ENCODE measurements at places on chromosomes 2 and 18.

- DNase-seq: no peak
Observed at GRCh38 chr2:150208689-150209088, 278.8 kb downstream of the RND3 start.

- no peak for DNase-seq
Observed at GRCh38 chr2:180699657-180700361, 280.6 kb upstream of the UBE2E3 start.

DNA sequence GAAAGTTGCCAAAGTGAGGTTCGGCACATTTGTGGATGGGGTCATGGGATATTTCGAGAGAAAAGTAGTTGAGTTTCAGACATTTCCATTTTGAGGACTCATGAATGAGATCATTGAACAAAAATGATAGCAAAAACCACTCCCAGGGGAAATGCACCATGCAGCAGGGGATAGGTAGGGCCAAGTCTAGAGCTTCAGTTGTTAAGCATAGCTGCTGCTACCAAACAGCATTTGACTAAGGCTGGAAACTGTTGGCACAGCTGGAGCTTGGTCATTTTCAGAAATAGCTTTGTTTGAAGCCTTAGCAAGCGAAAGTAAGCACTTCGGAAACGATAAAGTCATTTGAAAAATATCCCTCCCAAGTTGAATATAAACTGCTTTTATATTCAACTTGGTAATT is 431.8 kb downstream of the SOCS6 start:
- DNase-seq: no peak

- DNase-seq: no peak
Observed at GRCh38 chr2:175006281-175006680, 1.1 kb upstream of the CHN1 start.

- no peak for DNase-seq
Observed at GRCh38 chr2:46666044-46666679, 186.8 kb downstream of the TMEM247 start.

- DNase-seq: no peak
Observed at GRCh38 chr2:138238908-138239307, 262.7 kb upstream of the SPOPL start.

GRCh38 chr2:128292599-128293425 is 25.9 kb downstream of the HS6ST1 start:
- no peak for DNase-seq

DNA sequence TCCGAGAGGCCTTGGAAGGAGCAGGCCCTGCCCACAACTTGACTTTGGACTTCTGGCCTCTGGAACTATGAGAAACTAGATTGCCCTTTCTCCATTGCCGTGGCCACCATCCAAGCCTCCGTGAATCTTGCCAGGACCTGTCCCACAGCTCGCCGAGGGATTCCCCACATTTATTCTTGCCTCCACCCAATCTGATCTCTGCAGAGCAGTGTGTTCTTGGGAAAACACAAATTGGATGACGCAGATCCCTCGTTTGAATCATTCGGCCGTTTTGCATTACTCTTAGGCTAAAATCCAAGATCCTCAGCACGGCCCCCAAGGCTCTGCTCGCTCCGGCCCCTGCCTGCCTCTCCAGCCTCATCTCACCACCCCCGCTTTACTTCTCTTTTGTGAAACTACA is 364.2 kb downstream of the ZNF516 start:
- DNase-seq: no peak

GRCh38 chr2:191113761-191114160 is 37.0 kb downstream of the STAT4 start:
- no peak for DNase-seq

GRCh38 chr18:79107886-79108285 is 38.7 kb downstream of the ATP9B start:
- DNase-seq: no peak

DNA sequence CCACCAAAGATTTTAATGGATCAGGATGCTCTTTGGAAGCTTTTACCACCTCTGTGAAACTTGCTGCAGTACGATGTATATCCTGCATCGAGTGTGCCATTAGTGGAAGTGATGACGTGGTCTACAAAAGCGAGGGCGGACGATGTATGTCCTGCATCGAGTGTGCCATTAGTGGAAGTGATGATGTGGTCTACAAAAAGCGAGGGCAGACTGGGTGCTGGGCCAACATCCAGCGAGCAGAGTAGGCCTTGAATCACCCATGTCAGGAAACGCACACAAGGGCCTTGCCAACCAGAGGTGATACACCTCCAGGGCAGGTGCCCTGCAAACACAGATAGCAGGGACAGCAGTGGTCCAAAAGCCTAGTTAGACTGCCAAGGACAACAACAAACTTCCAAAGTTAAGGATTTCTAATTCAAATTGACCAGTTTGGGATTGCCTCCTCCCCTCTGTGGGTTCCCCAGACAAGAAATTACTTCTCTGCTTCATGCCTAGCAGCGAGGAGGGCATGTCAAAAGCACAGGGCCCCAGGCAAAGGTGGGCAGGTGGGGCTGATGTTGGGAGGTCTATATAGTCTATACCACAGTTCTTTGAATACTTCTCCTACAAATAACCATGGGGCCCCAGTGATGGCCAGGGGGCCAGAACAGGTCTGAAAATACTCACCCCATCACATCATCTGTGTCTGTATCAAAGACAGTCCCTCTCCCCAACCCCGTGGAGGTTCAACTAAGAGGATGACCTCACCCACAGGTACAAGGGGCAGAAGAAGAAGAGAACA is 70.2 kb downstream of the ADD2 start:
- no peak for DNase-seq

GRCh38 chr2:111007757-111008688 is 112.7 kb upstream of the BCL2L11 start:
- DNase-seq: no peak

GRCh38 chr18:9756933-9757470 is 48.9 kb downstream of the RAB31 start:
- no peak for DNase-seq

DNA sequence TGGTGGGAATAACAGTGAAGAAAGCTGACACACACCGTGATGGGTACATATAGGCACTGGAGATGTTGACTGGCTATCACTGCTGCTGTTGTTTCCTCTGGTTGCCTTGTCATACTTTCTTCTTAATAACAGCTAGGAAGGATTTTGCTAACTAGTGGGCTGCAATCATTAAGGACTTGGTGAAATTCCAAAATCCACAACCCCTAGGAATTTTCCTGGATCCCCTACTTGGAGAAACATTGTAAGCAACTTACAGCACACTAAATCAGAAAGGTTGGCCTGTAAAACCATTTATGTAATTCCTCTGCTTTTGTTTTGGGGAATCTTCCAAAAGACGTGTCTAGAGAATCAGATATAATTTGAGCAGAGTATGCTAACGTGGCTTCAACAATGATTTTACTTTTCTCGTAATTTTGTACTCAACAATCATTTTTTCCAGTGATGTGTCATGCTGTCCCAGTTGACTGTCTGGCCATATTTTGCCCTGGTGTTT is 8.0 kb upstream of the COL3A1 start:
- no peak for DNase-seq

- no peak for DNase-seq
Observed at GRCh38 chr18:8742387-8743361, 37.3 kb downstream of the MTCL1 start.

DNA sequence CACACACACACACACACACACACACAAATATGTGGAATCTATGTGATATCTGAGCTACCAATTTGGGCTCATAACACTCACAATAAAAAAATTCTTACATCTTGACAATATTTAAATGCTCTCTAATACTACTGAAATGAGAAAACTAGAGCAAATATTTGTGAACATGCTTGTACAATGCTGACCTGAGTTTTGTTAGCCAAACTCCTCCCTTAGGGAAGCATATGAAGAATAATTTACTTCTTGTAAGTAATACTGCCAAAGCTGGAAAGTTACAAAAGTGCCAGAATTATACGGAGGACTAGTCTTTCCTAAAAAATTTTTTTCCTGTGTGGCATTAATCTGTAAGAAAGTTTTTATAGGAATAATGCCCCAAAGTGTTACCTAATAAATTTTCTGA is 18.5 kb downstream of the MBD2 start:
- no peak for DNase-seq

DNA sequence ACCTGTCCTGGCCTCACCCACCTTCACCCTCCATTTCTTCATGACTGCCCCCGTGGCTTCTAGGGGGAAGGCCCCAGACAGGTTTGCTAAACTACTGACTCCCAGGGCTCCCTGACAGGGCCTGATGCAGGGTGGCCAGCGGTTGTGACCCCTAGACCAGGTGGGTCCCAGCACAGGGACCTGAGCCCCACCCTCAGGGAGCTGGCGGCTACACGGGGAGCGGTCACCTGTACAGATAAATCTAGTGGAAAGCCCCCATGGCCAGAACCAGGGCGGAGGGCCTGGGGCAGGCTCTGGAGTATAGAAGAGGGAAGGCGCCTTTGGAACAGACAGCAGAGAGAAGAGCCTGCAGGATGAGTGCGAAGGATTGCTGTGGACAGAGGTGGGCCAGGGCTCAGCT is 42.5 kb upstream of the PLB1 start:
- DNase-seq: no peak

DNA sequence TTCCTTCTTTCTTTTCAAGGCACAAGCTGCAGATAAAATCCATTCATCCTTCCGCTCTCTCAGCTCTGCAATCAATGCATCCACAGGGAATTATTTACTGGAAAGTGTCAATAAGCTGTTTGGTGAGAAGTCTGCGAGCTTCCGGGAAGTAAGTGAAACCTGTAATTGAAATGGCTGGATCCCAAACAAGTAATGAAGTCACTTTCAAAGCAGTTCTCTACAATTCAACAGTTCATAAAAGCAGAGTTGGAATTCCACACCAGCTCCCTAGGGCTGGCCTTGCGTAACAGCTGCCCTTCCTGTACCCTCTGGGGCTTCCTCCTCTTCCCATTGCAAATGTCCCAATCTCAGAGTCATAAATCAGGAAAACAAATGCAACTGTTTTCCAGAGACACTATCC is 9.6 kb downstream of the SERPINB2 start:
- no peak for DNase-seq

DNA sequence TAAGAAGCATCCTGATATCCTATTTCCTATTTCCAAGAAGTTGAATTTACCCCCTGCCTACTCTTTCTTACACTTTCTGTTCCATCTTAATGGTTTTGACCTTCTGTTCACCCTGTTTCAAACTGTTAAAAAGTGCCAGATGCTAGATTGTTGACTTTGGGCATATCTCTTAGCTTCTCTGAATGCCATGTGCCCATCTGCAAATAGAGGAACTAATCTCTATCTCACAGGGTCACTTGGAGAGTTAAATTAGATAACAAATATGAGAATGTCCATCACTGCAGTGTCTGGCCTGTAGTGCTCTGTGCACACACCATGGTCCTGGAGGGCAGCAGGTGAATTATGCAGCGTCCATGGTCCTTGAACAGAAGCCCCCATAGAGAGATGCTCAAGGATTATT is 83.8 kb downstream of the LRATD1 start:
- no peak for DNase-seq

DNA sequence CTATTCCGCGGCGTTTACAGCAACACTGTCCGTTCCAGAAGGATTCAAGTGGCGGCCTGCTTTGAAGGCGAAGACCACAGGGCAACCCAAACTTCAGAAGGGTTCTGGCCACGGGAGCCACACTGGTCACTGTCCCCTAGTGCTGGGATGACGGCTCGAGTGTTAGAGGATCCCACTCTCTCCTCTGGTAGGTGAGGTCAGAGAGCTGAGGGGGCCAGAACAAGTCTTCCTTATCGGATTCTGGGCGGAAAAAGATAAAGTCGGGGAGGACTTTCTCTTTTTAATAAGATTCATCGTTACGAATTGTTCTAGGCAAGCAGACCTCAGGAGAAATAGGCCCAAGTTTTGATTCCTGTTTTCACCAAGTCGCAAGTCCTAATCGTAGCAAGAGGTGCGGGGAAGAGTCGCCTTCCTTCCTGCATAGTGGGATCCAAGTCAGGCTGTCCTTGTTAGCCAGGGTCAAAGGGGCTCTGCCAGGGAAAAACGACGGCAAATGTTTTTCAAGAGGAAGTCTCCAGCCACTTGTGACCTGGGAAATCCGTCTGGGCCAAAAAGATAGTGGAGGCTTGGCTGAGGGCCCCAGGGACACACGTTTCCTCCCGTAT is 864 bp upstream of the MYL12A start:
- DNase-seq: no peak

DNA sequence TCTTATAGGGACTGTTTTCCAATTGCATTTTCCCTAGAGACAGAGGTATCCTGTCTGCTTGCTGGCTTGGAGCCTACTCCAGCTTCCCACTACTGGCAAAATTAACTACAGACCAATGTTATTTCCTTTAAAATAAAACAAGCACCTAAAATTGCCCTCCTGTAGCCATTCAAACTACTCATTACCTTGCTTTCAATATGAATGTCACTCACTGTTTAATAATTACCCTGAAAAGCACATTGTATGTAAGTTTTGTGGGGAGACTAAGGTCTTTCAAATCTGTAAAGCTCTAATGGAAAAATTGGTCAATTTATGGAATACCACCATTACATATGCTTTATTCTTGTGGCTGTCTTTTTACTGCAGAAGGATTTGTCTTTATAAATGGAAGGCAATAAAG is 87.3 kb downstream of the DOCK10 start:
- no peak for DNase-seq

GRCh38 chr2:153106802-153107477 is 371.6 kb downstream of the RPRM start:
- DNase-seq: no peak

GRCh38 chr2:241898463-241899270 is 29.1 kb downstream of the RTP5 start:
- no peak for DNase-seq

- no peak for DNase-seq
Observed at GRCh38 chr2:128784626-128785306, 466.1 kb upstream of the HS6ST1 start.

- DNase-seq: no peak
Observed at GRCh38 chr2:105072039-105072438, 34.2 kb downstream of the MRPS9 start.

DNA sequence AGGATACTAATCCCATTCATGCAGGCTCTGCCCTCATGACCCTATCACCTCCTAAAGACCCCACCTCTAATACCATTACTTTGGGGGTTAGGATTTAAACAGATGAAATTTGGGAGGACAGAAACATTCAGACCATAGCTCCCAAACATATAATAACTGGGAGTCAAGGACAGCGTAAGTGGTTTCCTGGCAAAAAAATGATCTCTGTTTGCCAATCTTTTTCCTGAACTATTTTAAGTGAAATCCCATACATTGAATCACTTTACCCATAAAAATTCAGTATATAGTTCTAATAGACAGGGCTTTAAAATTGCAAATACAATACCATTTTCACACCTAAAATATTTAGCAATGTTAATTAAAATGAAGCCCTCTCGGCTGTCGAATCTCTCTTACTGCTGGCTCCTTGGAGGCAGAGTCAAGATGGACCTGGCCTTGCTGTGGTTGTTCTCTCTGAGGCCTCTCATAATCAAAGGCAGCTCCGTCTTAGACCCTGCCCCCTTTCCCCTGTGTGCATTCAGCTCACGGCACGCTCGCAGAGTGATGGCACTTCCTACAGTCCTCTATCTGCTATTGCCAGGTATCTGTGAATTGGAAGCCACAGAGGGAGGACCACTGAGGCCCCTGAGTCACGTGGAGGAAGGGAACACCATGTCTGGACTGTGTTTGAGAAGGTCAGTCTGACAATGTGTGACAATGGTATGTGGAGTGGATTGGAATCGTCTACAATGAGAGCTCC is 132.3 kb downstream of the UXS1 start:
- DNase-seq: no peak

GRCh38 chr2:234181121-234181520 is 130.6 kb downstream of the SPP2 start:
- DNase-seq: no peak

GRCh38 chr2:239533569-239534316 is 132.9 kb upstream of the HDAC4 start:
- DNase-seq: no peak

- DNase-seq: no peak
Observed at GRCh38 chr18:37412829-37413228, 152.8 kb downstream of the CELF4 start.
